ENCODE measurements at places on chromosomes 4 and X.

DNA sequence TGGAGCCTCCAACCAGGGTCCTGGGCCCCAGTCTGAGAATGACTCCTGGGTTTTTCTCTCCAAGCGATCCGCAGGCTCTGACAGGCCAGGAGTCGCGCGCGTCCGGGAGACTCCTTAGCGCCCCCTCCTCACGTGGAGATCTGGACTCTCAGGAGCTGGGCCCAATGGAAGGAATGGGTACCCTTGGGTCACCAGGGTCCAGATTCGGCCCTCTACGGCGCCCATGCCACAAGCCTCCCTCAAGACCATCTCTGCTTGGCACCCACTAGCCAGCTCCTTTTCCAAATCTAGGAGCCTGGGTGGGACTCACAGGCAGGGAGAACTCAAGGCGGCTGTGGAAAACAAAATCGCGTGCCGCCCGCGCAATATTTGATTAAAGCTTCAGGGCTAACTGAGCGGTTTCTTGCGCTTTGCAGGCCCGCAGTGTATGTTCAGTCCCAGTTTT lies 7.1 kb downstream of the HAND2 start:
- DNase-seq, result no peak

- DNase-seq, result no peak
Measured at GRCh38 chr4:153645183-153645582, 38.9 kb upstream of the TLR2 start.

- no peak for DNase-seq
Measured at GRCh38 chr4:4390046-4390445, 3.1 kb downstream of the NSG1 start.

GRCh38 chr4:170008371-170008770 lies 17.8 kb downstream of the MFAP3L start:
- no peak for DNase-seq

- no peak for DNase-seq
Measured at GRCh38 chrX:24842486-24842885, 148.8 kb downstream of the POLA1 start.

- no peak for DNase-seq
Measured at GRCh38 chrX:67503004-67503403, 40.8 kb upstream of the AR start.

All from LNCaP clone FGC (cell line).